ENCODE measurements at places on chromosomes 12 and 14. TPM values are rescaled to one million over a fixed set of nuclear protein-coding genes. Genes with fewer than 3 reads are reported as not detected.

Gene AKAP6
- total RNA-seq = 2.7 TPM

Gene SP7
- total RNA-seq = not detected

Gene NEUROD4
- not detected for total RNA-seq

Gene LRP1-AS
- not detected for total RNA-seq

Gene A2ML1
- total RNA-seq = 95.9 TPM

Gene SERPINA12
- total RNA-seq = not detected

Gene CLEC4D
- not detected for total RNA-seq

Gene KLRC2
- total RNA-seq = not detected

Gene ADAMTS20
- total RNA-seq = not detected

Gene CEP128
- total RNA-seq = 4.6 TPM

Gene DIO2
- total RNA-seq = not detected

Gene SRRM4
- not detected for total RNA-seq

Gene BEGAIN
- total RNA-seq = 3.8 TPM

Gene PPP1R1A
- total RNA-seq = not detected

Gene PALS1
- total RNA-seq = 20.5 TPM

All from tracheal epithelial cell (primary cell).